ENCODE measurements at places on chromosomes 2 and 18. TPM values are rescaled to one million over a fixed set of nuclear protein-coding genes. Genes with fewer than 3 reads are reported as not detected.

GRCh38 chr2:68768461-68768860, 33.9 kb downstream of the ARHGAP25 start:
- DNase-seq, result no peak

DNA sequence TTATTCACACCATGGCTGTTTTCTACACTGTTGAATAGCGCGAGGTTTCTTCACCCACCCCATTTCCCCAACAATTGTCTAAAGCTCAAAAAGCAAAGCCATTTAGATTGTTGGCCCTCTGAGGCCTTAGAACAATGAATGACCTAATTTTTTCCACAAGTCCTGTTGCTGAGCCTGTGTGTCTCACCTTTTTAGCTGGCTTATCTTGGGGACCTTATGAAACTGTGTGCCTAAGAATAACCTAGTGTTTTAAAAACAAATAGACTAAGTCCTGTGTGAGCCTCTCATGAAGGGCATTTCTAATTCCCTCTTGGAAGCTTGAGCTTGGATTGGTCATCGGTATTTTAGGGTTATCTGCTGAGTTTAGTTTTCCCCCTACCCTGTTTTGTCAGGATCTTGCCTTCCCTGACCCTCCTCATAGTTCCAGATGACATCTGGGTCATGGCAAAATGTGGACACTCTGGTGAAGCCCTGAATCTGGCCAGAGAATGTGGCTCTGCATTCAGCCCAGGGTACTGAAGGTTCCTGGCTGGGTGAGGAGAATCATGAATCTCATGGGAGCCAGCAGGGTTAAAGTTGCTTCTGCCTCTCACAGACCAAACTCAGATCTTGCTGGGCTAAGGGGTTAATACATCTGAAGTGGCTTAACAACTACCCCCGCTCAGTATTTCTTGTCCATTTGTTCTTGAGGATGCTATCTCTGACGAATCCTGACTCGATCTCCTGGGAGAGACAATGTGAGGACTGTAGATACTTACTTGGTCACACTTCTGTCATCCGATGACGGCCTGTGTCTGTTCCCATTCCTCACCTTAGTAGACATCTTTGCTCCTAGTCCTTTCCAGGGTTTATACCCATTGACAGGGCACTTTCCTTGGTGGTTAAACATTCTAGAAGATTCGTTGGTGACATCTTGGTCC, 104.2 kb upstream of the MAP4K3 start:
- DNase-seq, result peak; percentile 97

- DNase-seq, result peak; percentile 69
Observed at GRCh38 chr18:66599190-66599589, 4.7 kb downstream of the CDH19 start.

GRCh38 chr2:213105212-213105611, 46.2 kb downstream of the IKZF2 start:
- no peak for DNase-seq

The CCDC74A gene
- 0.15 TPM for total RNA-seq

The CPO gene
- total RNA-seq, result not detected

The GPR35 gene
- 27.1 TPM for total RNA-seq

The FSHR gene
- total RNA-seq, result not detected

The MYO7B gene
- total RNA-seq, result not detected

All from HepG2 (cell line).